ENCODE measurements at places on chromosomes 12 and 14. TPM values are rescaled to one million over a fixed set of nuclear protein-coding genes. Genes with fewer than 3 reads are reported as not detected.

DNA sequence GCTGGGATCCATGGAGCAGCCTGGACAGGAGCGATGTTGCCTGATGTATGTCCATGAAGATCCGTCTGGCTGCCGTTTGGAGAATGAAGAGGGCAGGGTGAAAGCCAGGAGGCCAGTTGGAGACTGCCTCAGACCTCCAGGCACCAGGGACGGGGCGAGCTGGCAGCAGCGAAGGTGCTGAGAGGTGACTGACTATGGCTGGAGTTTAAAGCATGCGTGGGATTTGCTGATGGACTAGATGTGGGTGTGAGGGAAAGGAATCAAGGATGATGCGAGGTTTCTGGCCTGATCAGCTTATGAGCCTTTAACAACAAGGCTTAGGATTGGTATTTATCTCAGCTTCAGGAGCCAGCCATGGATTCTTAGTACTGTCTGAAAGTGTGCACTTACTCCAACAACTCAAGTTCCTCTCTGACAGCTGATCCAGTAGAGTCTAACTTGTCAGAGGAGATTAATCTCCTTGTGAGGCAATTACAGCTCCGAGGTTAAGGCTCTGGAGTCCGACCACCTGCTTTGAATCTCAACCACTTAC lies 49.4 kb downstream of the DYNC1H1 start:
- DNase-seq: no peak
- H3K27me3 ChIP-seq: no peaks in the 10 kb centered on the region
- no peak overlapping the region for H3K4me3 ChIP-seq
- no peak overlapping the region for H3K27ac ChIP-seq

- H3K27ac ChIP-seq: no peak overlapping the region
- no peak for DNase-seq
- peaks cover 10% of the 10 kb centered on the region for H3K27me3 ChIP-seq
Observed at GRCh38 chr12:113000433-113000832, 22.1 kb downstream of the OAS2 start.

- H3K36me3 ChIP-seq: no peaks in the 10 kb centered on the region
- no peak for DNase-seq
- H3K27me3 ChIP-seq: no peaks in the 10 kb centered on the region
- H3K4me1 ChIP-seq: peaks cover 13% of the 10 kb centered on the region
Observed at GRCh38 chr12:1252758-1253157, 261.7 kb downstream of the ERC1 start.

GRCh38 chr14:50541159-50541567 lies 8.8 kb upstream of the MAP4K5 start:
- H3K4me1 ChIP-seq: peaks cover 4% of the 10 kb centered on the region
- H3K27me3 ChIP-seq: no peaks in the 10 kb centered on the region
- H3K27ac ChIP-seq: no peak overlapping the region

- H3K4me1 ChIP-seq: peaks cover 47% of the 10 kb centered on the region
- H3K36me3 ChIP-seq: peaks cover 11% of the 10 kb centered on the region
- no peak overlapping the region for H3K27ac ChIP-seq
- H3K27me3 ChIP-seq: no peaks in the 10 kb centered on the region
Observed at GRCh38 chr14:102668291-102668873, 75.9 kb downstream of the RCOR1 start.

DNA sequence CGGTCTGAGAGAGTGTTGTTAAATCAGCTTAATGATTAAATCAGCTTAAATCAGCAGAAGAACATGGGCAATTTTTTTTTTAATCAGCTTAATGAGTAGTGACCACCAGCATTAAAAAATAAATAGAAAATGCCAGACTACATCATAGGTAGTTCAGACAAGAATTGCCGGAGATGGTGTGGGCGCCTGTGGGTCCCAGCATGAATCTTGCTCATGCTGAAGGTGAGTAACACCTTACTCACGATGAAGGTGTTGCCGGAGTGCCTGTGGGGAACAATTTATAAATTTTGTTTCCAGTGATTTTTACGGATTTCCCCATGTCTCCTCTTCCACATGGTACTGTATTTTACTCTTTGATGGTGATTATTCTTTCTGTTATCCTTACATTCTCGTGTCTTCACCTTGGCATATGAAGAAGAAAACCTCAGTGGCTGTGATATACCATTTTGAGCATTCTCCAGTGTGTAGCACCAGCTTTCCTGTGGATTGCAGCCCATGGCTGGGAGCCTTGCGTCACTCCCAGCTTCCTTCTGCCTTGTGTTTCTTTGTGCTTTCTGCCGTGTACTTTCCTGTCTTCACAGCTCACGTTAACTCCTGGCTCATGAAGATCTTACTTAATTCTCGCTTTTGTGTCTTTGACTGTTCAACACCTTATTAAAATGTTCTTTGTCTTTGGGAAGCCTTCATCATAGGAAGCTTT lies 4.7 kb downstream of the TDRD9 start:
- H3K36me3 ChIP-seq: no peaks in the 10 kb centered on the region
- DNase-seq: no peak
- no peaks in the 10 kb centered on the region for H3K27me3 ChIP-seq

- H3K27me3 ChIP-seq: peaks cover 7% of the 10 kb centered on the region
- peaks cover 24% of the 10 kb centered on the region for H3K4me1 ChIP-seq
- H3K36me3 ChIP-seq: no peaks in the 10 kb centered on the region
- DNase-seq: no peak
- no peak overlapping the region for H3K4me3 ChIP-seq
- H3K27ac ChIP-seq: no peak overlapping the region
Observed at GRCh38 chr14:101119830-101120571, 216.5 kb upstream of the RTL1 start.

GRCh38 chr12:97047361-97047760 lies 140.3 kb downstream of the NEDD1 start:
- H3K36me3 ChIP-seq: no peaks in the 10 kb centered on the region
- no peak overlapping the region for H3K27ac ChIP-seq
- H3K4me1 ChIP-seq: peaks cover 28% of the 10 kb centered on the region
- H3K4me3 ChIP-seq: no peak overlapping the region

- H3K36me3 ChIP-seq: no peaks in the 10 kb centered on the region
- H3K4me1 ChIP-seq: peaks cover 50% of the 10 kb centered on the region
- H3K4me3 ChIP-seq: peak overlapping the region; percentile 83
Observed at GRCh38 chr14:96741151-96741977, 55.8 kb upstream of the VRK1 start.

GRCh38 chr14:28966416-28967233 lies 200.0 kb downstream of the FOXG1 start:
- H3K27ac ChIP-seq: no peak overlapping the region
- DNase-seq: no peak
- no peak overlapping the region for H3K4me3 ChIP-seq
- H3K4me1 ChIP-seq: peaks cover 13% of the 10 kb centered on the region
- H3K27me3 ChIP-seq: no peaks in the 10 kb centered on the region

- no peak overlapping the region for H3K4me3 ChIP-seq
- H3K36me3 ChIP-seq: peaks cover 11% of the 10 kb centered on the region
- H3K27ac ChIP-seq: peak overlapping the region; percentile 8
- no peaks in the 10 kb centered on the region for H3K27me3 ChIP-seq
Observed at GRCh38 chr14:100278702-100279101, 27.5 kb downstream of the SLC25A29 start.

- peaks cover 9% of the 10 kb centered on the region for H3K4me1 ChIP-seq
- peaks cover 46% of the 10 kb centered on the region for H3K27me3 ChIP-seq
- no peaks in the 10 kb centered on the region for H3K36me3 ChIP-seq
- no peak overlapping the region for H3K27ac ChIP-seq
Observed at GRCh38 chr12:52964556-52965336, 15.8 kb downstream of the KRT18 start.

GRCh38 chr12:29081101-29081500 lies 68.0 kb upstream of the FAR2 start:
- H3K27me3 ChIP-seq: no peaks in the 10 kb centered on the region
- H3K36me3 ChIP-seq: no peaks in the 10 kb centered on the region
- H3K4me1 ChIP-seq: no peaks in the 10 kb centered on the region
- no peak for DNase-seq
- H3K27ac ChIP-seq: no peak overlapping the region

- DNase-seq: no peak
- H3K27ac ChIP-seq: no peak overlapping the region
- H3K27me3 ChIP-seq: no peaks in the 10 kb centered on the region
- no peaks in the 10 kb centered on the region for H3K36me3 ChIP-seq
- peaks cover 4% of the 10 kb centered on the region for H3K4me1 ChIP-seq
- H3K4me3 ChIP-seq: no peak overlapping the region
Observed at GRCh38 chr12:86389949-86390348, 133.8 kb upstream of the MGAT4C start.

- peak overlapping the region; percentile 18 for H3K27ac ChIP-seq
- no peak overlapping the region for H3K4me3 ChIP-seq
- no peaks in the 10 kb centered on the region for H3K36me3 ChIP-seq
- DNase-seq: peak; percentile 25
- no peaks in the 10 kb centered on the region for H3K27me3 ChIP-seq
Observed at GRCh38 chr14:34098045-34098984, 147.4 kb upstream of the EGLN3 start.

DNA sequence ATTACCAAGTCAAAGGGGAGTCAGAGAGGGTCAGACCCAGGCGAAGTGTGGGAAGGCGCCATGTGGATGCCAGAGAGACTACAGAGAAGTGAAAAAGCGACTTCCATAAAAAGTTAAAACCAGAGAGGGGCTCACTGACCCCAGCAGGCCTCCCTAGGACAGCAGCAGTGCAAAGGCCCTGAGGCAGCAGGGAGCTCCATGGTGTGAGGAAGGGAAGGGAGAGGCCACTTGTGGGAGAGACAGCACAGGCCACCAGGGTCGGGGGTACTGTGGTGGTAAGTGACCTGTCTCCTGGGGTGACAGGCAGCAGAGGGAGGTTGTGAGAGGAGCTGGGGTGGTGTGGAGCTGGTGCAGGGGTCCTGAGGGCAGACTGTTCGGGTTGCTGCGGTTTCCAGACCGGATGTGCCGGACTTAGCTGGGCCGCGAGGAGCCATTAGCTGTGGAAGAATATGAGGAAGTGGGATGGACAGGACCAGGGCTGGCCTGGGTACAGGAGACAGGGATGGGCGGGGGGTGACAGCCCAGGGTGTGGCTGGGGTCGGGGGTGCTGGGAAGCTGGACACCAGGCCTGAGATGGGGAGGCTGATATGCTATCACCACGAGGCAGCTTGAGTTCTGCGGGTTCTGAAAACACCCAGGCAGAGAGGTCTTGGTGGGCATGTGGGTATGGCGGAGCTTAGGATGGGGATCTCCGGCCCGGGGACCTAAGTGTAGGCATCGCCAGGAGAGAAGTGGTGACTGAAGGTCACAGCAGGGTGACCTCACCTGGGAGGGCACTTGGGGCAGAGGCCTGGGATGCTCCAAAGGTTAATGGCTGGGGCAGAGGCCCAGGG lies 22.7 kb downstream of the SETD1B start:
- no peaks in the 10 kb centered on the region for H3K27me3 ChIP-seq
- no peak for DNase-seq
- H3K27ac ChIP-seq: no peak overlapping the region
- peaks cover 16% of the 10 kb centered on the region for H3K36me3 ChIP-seq
- no peak overlapping the region for H3K4me3 ChIP-seq

GRCh38 chr14:102516531-102517391 lies 7.2 kb upstream of the ANKRD9 start:
- H3K36me3 ChIP-seq: no peaks in the 10 kb centered on the region
- peaks cover 14% of the 10 kb centered on the region for H3K27me3 ChIP-seq
- no peak overlapping the region for H3K27ac ChIP-seq
- peak; percentile 76 for DNase-seq
- H3K4me3 ChIP-seq: peak overlapping the region; percentile 80
- peaks cover 4% of the 10 kb centered on the region for H3K4me1 ChIP-seq

The RIPK3 gene
- total RNA-seq: 0.37 TPM

The TSPAN11 gene
- total RNA-seq: 6.1 TPM

The ADAM21 gene
- not detected for total RNA-seq

The VPS33A gene
- 35.3 TPM for total RNA-seq

The ERH gene
- 356 TPM for total RNA-seq

The RERG gene
- 0.21 TPM for total RNA-seq
